ENCODE measurements at places on chromosomes 12 and 14.

DNA sequence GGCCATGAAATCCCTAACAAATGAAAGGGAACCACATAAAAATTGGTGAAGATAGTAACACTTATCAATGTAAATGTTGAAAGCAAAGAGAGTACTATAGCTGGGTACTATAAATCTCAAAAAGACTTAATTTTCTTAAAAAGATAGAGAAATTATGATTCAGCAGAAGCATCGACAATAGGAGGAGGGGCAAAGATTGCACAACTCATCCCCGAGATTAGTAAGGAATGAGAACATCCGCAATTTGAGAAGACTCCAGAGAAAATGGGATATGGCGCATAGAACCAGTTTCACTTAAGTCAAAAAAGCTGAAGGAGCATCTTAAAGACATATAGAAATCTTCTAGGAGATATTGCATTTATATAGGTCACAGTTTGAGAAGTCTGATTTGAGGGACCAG lies 220.2 kb upstream of the SLC16A7 start:
- no peak for DNase-seq

DNA sequence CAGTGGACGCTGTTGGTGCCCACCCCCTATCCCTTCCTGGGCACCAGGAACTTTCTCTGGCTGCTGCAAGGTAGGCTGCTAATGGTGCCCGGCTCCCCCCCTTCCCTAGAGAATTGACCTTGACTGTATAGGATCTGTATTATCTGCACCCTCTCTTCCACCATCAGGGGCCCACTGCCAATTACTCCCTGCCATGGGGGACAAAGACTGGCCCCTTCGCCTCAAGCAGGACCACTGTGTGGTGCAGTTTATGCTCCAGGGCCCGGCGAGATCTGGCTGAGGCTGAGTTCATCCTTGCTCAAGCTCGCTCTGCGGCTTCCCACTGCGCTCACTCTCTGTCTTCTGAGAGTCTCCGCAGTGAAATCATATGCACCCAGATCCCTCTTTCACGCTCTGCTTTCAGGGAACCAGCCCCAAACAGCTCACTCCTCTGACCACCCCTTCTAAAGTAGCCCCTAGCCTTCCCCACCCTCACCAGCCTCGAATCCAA lies 95.2 kb downstream of the LGMN start:
- DNase-seq = no peak

DNA sequence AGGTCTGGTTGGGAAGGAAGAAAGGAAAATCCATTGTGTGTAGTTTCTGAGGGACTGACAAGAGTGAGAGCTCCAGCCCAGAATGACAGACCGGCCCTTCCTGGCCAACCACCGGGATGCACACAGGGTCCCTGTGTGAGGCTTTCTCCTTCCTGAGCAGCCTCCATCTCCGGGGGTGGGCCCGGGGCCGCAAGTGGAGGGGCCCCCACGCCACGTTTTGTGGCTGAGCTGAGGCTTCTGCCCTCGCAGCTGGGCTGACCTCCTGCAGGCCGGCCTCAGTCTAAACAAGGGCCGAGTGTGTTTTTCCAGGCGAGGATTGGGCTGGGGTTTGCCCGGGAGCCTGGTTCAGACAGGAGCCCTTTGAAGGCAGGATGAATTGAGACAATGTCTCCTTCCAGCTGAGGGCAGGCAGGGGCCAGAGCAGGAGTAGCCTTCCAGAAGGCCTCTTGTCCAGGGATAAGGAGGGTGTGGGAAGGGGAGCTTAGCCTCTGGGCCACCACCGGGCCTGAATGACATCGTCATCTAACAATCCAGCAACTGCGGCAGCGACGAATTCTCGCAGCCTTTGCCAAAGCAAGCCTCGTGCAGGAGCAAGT lies 96.5 kb upstream of the NCOR2 start:
- no peak for DNase-seq

DNA sequence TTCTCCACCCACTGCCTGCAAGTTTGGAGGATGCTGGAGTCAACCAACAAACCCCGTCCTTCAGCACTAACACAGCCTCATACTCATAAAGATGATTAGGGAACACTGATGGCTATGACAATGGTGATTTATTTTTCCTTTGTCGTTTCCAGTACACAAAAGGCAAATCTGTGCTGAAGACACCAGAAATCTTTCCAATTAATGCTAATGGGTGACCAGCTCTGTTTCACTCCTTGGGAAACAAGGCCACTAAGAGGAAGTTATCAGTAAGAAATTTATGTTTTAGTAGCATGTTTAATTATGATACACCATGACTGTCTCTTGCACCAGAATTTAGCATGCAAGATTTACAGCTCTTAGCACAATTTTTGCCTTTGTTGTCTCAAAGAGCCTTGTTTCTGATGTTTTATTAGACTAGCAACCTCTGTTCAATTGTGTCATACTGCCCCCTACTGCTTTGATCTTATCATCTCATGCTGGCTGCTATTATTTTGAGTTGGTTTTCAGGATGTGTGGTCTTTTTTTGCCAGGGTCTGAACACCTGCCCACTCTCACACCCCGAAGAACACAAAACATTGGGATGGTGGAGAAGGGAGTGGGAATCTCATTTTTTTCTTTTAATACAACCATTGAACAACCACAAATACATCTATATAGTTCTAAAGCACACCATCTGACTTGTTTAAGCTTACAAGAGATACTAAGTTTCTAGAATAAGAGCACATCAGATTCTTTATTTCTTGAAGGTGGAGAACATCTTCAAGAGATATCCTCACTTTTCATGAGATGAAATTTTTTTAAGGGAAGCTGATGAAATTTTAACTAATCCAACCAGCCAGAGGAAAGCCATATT lies 160.9 kb downstream of the SPTSSA start:
- peak; percentile 28 for DNase-seq

DNA sequence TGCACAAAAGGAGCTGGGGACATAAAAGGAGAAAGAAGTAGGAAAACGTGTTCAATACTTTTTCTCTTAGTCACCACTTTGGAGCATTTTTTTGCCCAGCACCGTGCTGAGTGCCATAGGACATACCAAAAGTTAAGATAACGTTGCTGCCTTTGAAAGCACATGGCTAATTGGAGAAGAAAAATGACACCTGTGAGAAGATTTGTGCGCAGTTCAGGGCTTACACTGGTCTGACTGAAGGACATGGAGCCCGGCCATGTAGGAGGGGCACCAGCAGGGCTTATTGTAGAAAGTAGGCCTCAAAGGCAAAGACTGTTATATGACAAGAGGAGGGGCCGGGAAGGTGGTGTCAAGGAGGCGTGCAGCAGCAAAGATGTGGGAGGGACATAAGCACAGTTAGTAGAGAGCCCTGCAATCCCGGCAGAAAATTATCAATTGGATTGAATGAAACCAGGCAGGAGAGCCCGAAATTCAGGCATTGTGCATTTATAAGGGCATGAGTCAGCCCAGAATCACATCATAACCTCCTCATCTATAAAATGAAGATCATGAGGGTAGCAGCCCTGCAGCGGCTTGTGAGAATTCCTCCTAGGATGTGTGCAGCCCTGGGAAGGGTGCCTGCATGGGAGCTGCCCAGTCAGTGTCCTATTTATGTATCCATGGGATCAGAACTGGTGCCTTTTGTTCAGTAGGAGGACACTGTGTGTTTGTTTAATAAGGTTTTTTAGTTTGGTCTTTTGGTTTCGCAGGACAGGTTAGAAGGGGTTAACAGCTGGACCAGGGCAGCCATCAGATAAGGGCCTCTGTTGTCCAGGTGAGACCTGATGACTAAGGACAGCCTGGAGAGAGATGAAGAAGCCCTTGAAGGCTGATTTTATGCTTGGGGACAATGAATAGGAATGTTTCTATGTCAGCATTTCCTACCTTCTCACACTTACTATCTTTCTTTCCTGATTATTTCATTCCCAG lies 122.4 kb downstream of the GPR135 start:
- peak; percentile 36 for DNase-seq

Measured in EL (cell line).